ENCODE measurements at places on chromosomes 3 and 15.

GRCh38 chr15:44295750-44296431, 7.4 kb downstream of the GOLM2 start:
- DNase-seq = no peak

GRCh38 chr3:97899331-97899730, 72.9 kb downstream of the RIOX2 start:
- no peak for DNase-seq

DNA sequence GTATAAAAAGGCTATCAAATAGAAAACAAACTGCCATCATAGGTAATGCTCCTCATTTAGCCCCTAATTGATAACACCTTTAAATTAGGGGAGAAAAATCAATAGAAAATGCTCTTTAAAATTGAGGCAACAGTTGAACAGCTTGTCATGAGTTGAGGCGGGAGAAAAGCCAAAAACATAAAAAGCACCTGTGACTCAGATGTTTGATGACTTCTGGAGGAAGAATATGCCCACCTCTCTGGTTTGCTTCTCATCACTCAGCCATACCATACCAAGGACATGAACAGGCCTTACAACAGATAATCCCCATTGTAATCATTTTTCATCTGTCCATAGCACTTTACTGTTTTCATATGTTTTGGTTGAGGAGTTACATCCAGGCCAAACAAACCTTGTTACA, 246.0 kb downstream of the MYRIP start:
- DNase-seq = no peak

DNA sequence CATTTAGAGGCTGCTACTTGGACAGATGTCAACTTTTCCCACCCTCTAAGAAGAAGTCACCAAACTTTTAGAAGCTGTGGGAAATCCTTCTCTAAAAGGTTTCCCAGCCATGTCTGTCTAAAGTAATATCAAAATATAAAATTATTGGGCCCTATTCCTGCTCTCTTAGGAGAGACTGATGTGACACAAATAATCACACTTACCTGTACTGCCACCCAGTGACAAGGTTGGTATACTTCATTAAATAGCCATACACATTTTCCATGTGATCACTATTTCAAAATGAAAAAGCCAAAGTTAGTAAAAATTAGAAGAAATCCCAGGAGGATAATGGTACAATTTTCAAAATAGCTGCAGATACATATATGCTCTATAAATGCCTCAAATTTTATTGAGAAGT, 12.6 kb downstream of the OSBPL11 start:
- peak; percentile 28 for DNase-seq

GRCh38 chr3:67602816-67603215, 51.6 kb downstream of the SUCLG2 start:
- no peak for DNase-seq

- no peak for DNase-seq
These were observed 14.9 kb upstream of the TBC1D23 start for GRCh38 chr3:100245927-100246326.

Measured in AML-193 (cell line).